ENCODE measurements at places on chromosomes 1 and 21.

- DNase-seq = peak; percentile 31
Observed at GRCh38 chr1:114286179-114286578, 132.5 kb upstream of the SYT6 start.

GRCh38 chr1:233516732-233517131 lies 97.2 kb upstream of the KCNK1 start:
- no peak for DNase-seq

- DNase-seq = no peak
Observed at GRCh38 chr1:31421371-31422040, 8.5 kb downstream of the SERINC2 start.

DNA sequence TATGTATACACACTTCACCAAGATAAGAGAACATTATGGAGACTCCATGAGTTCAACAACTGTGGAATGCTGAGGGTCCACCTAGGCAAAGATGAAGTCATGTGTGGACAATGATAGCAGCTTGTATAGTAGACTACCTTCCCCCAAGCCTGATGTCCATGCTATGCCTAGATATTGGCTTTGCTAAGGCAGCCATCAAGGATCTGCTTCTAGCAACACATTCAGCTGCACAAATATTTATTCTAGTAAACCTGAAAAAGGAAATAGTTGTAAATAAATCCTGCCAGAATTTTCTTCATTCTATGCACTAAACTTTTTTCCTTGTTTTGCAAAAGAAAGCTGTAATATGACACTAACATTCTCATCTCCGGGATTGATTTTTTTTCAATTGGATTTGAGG lies 7.0 kb upstream of the LPAR3 start:
- no peak for DNase-seq

- DNase-seq = peak; percentile 76
Observed at GRCh38 chr1:42963378-42964043, 4.8 kb upstream of the SLC2A1 start.

DNA sequence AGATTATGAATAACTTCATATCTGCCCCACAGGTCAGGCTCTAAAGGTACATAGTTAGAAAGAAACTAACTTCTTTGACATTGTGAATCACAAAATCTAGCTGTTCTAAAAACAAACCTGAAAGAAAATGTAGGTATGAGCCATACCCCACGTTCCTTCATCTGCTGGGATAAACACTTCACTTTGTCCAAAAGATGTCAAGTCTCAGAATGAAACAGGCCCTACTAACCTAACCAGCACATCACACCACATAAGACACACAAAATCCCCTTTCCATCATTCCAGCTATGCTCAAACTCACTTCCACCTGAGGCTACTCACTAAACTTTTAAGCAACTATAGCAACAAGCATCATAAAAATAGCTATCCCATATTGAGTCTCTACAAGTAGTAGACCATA lies 65.2 kb upstream of the GJA5 start:
- DNase-seq = no peak

All from amniotic epithelial cell (primary cell).